AG10803 (cell line): ENCODE measurements at places on chromosomes 5 and 9.

DNA sequence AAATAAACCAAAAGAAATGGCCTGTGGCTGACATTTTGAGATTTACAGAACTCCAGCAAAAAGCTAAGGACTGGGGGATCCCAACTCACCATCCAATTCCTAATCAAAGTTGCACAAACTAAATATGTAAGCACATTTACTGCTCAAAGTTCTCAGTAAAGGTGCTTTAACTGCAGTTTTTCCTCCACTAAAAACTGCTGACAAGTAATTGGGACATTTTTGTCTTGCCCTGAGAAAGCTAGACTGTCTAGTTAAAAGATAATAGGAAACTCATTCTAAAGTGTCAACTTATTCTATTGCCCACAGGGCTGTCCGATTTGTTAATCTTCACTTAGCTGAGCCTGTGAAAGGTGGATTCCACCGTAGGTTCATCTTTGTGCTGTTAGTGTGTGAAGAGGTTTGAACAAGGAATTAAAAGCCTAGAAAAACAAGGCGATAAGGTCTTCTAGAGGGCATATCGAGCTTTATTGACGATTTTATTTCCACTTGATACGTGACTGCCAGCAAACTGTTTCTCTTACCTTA is 1.0 kb downstream of the DOCK8 start:
- no peak for DNase-seq

DNA sequence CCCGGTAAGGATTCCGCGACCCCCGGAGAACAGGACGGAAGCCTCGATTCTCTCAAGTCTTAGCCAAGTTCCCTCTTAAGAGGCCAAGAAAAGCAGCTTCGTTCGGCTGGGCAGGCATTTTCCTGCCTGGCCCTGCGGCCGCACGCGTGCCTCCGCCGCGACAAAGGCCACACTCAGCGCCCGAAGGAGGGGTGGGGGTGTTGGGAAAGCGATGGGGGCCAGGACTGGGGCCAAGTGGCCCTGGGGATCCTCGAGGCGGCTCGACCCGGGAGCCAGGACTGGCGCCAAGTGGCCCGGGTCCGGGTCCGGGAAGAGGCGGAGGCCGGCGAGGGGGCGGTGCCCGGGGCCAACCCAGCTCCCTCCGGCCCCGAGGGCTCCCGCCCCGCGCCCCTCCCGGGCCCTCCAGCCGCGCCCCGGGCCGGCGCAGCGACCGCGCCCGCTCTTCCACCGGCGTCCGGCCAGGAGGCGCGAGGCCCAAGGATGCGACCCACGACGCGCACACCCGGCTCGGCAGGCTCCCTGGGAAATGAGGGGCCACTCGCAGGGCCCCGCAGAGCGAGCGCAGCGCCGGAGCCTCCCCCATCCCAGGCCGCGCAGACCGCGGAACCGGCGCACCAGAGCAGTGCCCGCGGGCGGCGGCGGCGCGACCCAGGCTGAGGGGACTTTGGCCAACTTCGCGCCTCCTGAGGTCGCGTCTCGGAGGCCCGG is 756 bp downstream of the VAV2 start:
- DNase-seq = no peak

- no peak for DNase-seq
These were observed 220.0 kb downstream of the CACNA1B start for GRCh38 chr9:138097501-138097991.

GRCh38 chr9:109997682-109998081 is 210.3 kb downstream of the C9orf152 start:
- no peak for DNase-seq

GRCh38 chr9:114770991-114771390 is 34.8 kb downstream of the TNFSF15 start:
- no peak for DNase-seq

- DNase-seq = peak; percentile 13
These were observed 135.6 kb upstream of the PPP1R26 start for GRCh38 chr9:135343837-135344522.

DNA sequence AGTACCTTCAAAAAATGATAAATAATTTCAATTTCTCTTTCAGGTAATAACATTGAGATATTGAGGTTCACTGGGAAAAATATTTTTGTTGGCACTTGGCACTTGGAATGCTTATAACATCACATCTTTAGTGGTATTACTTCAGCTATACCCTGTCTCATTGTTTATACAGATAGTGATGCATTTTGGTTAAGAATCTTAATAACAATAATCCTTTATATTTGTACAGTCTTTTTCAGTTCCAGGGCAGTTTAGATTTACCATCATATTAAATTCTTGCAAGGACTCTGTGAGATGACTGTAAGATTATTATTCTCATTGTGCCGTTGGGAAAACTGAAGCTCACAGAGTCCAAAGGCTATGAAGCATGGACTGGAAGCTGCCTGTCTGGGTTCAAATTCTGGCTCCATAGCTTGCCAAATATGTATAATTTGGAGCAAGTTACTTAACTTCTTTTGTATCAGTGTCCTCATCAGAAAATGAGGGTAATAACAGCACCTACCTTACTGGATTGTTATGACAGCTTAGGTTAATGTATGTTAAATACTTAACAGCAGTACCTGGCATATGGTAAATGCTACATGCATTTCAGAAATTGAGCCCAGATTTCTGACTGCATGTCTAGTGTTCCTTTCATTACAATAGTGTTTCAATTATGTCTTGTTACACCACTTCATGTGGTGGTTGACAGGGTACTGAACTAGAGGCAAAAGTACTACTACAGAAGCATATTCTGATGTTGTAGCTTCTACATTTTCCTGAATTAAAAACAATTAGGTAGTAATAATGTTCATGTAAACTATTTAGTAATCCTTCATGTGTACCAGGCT is 272.2 kb downstream of the PLK2 start:
- DNase-seq = no peak

- peak; percentile 65 for DNase-seq
These were observed 32.6 kb upstream of the RANBP3L start for GRCh38 chr5:36334315-36334714.

DNA sequence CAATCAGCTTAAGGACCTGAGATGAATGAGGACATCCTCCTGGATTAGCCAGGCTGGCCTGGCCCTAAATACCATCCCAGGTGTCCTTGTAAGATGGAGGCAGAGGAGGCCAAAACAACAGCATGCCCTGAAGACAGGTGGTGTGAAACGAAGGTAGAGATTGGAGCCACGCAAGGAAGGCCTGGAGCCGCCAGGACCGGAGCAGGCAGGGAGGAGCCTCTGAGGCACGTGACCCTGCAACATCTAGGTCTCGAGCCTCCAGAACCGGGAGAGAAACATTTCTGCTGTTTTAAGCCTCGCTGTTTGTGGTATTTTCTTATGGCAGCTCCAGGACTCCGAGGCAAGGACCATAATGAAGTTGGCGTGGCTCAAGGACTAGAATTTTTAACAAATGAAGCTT is 9.7 kb upstream of the COL5A1 start:
- no peak for DNase-seq

- DNase-seq = no peak
These were observed 47.7 kb upstream of the BOD1 start for GRCh38 chr5:173664154-173664526.

GRCh38 chr9:79970146-79970425 is 398.3 kb downstream of the TLE4 start:
- DNase-seq = no peak

GRCh38 chr9:93288341-93288740 is 104.4 kb downstream of the WNK2 start:
- no peak for DNase-seq

GRCh38 chr9:120914396-120914795 is 12.2 kb downstream of the TRAF1 start:
- DNase-seq = no peak

DNA sequence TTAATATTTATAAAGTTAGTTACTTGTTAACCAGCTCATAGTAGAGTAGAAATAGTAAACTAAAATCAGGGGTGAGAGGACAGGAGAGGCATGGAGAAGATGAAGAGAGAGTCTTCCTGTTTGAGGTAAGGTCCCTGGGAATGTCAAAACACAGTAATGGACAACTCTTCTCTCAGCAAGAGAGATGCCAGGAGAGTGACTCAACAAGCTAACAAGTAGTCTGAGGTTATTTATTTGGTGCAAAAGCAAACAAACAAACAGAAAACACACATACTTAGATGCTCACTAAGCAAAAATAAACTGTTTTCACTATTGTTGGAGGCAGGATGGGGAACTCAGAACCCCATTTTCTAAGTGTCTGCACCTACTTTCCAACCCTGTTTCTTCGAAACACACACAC is 333.2 kb upstream of the RFX3 start:
- DNase-seq = peak; percentile 34

DNA sequence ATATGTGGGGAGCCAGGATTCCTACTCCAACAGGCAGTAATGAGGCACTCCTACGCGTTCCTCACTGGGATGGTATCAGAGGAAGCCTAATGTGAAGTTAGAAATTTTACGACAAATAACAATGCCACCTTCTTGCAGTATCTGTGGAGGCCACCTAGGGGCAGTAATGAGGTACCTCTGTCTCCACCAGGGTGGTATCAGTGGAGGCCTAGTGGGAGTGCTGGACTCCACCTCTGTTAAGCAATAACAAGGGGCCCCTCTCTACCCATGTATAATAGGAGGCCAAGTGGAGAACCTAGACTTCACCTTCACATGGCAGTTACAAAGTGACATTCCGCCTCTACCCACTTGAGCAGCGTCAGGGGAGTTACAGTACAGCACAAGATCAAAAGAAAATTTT is 147.9 kb downstream of the PLPPR1 start:
- no peak for DNase-seq

DNA sequence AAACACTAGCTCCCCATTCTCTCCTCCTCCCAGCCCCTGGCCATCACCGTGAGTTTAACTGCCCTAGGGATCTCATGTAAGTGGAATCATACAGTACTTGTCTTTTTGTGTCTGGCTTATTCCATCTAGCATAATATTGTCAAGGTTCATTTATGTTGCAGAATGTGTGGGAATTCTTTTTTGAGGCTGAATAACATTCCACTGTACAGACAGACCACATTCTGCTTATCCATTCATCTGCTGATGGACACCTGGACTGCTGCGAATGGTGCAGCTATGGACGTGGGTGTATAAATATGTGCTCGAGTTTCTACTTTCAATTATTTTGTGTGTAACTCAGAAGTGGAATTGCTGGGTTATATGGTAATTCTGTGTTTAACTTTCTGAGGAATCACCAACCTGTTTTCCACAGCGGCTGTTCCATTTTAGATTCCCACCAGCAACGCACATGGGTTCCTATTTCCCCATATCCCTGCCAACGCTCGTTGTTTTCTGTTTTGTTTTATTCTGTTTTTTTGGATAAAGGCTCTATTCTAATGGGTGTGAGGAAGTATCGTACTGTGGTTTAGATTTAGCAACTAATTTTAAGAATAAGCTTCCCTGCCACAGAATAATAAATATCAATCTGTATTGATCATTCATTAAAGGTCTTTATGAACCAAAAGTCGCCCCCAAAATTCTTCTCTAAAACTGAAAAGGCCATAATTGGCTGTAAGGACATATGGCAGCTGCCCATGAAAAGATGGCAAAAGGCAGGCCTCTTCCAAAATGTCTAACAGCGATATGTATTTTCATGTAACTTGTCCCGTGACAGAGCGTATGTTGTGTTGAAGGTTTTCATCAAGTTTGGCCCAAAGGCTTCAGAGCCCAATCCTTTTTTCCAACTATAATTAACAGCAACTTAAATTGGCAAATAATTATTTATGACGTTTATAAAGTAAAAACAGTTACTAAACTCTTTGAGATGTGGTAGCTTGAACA is 70.3 kb downstream of the DAP start:
- peak; percentile 38 for DNase-seq

DNA sequence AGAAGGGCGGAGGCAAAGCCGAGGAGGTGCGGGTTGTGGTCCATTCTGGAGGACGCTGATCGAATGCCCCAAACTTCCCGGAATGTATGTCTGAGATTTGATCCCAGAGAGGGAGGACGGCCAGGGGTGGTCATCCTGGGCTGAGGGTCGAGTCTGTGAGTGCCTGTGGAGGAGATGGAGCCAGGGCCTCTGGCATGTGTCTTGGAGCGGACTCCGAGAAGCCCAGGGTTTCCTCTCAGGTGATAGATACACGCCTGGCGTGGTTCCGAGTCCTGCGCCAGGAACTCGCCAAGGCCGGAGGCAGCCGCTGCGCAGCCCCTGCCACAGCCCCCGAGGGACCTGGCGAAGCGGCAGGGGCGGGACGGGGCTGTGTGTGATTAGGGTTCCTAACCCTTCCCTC is 363 bp downstream of the ZNF454 start:
- DNase-seq = no peak

DNA sequence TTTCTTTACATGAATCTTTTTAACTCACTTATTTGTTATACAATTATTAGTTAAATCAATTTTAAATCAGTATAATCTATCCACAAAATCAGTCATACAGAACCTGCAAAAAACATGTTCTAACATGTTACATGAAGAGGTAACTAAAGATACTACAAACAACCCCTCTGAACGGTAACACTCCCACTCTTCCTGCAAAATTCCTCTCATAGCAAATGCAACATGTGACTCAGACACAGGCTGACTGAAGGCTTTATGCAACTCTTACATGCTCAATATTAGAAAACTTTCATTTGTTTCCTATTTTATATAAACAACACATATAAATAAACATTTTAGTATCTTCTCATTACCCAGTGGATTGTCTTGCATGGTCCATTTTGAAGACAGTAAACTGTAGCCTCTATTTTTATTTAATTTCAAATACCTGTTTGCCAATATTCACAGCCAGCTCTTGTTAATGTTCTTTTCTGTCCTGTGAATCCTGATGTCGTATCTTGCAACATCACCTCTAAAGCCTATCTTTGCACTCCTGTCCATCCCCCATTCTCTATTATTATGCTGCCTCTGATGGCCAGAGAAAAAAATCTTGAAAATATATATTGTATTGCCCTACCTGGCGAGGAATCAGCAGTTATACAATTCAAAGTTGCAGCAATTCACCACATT is 100.5 kb upstream of the CCDC152 start:
- no peak for DNase-seq

DNA sequence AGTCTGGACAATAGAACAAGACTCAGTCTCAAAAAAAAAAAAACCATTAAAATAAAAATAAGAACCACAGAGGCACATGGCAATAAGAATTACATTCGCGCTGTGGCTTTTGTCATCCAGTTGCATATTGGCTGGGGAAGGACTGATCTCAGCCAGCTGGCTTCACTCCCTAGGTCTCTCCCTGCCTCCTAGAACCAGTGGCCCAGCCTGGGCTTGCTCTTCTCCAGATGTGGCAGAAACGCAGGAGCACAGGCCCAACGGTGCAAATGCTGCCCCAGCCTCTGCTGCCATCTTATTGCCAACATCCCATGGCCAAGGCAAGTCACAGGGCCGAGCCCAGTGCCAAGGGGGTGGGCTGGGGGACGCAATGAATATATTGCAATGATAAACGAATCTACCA is 37.0 kb downstream of the NKX2-5 start:
- DNase-seq = peak; percentile 15
